ENCODE measurements at places on chromosomes 13 and 19.
A peak's percentile ranks its signal among the peaks of the same experiment; 100 is the strongest.

DNA sequence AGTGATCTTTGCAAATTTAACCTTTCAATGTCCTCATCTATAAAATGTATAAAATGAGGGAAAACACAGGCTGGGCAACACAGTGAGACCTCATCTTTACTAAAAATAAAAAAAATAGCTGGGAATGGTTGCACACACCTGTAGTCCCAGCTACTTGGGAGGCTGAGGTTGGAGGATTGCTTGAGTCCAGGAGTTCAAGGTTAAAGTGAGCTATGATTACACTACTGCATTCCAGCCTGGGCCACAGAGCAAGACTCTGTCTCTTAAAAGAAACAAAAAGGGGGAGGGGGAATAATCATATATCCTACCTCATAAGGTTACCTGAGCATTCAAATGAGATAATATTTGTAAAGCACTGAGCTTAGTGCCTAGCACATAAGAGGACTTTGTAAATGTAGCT lies 5.8 kb downstream of the MTRF1 start:
- no peak for DNase-seq

DNA sequence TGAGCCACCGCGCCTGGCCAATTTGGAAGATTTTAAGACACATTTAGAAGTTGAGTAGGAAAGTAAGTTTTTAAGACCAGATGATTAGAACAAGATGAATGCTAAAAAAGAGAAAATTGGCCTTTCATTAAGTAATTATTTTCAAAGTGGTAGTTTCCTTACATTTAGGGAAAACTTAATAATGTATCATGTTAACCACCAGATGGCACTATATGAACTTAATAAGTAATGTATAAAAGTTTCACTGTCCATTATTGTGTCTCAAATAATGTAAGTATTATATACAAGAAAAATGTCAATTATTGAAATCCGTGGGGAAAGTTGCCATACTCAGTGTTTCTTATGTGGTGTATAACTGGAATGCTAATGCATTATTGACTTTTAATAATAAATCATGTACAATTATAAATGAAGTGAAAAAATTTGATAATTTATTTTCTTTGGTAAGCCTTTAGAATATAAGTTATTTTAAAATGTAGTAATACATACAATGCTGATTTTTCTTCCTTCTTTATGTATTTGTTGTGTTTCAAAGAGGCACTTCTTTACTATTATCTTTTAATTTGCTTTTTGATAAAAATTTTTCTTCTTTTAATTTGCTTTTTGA lies 29.2 kb downstream of the COG6 start:
- peak; percentile 65 for DNase-seq

DNA sequence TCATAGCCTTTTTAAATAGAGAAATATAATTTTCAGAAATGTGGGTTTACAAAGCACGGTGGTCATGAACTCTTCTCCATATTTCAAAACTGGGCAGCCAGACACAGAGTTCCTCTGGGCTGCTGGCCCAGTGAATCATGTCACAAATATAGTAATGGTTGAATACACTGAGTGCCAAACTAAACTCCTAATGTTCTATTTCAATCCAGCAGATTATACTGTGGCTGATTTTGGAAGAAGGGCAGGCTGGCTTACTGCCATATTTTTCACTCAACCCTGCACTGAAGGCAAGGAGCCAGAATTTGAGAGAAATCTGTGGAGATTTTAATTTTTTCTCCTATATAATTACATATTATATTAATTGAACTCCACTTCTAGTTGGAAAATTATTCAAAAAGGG lies 17.0 kb upstream of the PRR20A start:
- no peak for DNase-seq

DNA sequence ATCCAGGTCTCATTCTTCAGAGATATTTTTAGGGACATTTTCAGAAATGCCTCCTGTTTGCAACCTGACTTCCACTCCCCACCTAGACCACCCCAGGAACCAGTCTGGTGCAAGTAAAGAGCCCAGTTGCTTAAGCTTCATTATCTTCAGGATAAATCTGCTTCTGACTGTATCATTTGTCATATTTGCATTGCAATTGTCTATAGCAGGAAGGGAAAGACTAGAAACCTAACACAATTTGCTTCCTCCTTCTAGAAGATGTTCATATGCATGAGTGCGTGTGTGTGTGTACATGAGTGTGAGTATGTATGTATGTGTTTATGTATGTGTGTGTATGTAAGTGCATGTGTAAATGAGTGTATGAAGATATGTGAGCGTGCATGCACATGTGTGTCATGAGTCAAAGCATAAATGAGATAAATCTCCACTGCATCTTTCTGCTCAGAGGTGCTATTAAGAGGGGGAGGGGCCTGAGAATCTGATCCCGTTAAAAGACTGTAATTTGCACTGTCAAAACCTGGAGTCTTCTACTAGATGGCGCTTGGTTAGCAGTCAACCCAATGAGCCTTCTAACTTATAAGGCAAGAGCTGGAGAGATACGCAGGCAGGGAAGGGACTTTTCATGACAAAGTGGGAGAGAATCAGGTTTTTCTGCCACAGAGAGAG lies 178.8 kb upstream of the KL start:
- DNase-seq: no peak

DNA sequence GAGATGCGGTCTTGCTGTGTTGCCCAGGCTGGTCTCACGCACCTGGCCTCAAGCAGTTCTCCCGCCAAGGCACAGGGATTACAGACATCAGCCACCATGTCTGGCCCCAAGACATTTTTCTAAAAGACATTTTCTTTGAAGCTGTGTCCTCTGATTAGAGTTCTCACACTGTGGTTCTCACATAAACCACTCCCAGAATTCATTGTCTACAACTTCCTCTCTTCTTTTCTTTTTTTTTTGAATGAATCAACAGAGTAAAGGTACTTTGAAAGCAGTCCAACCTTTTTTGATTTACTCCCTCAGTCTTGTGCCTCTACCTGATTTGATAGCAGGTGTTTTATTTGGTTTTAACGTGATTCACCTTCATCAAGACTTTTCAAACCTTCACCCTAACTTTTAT lies 14.3 kb upstream of the SHD start:
- no peak for DNase-seq

DNA sequence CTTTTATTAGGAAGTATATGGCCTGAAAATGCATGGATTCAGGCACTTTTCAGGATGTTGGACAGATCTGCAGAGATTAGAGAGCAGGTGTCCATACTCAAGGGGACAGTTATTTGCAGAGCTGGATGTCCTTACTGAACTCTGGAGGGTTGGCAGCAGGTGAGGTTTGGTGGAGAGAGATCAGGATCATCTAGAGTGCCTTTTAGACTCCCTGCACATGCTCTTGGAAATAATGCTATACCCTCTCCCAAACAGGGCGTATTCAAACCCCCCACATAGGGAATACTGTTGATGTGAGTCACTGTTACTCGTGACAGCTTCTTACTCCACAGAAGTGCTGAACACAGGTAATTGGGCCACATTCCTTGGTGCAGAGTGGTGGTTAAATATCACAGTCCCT lies 725.7 kb upstream of the SGCG start:
- DNase-seq: no peak

DNA sequence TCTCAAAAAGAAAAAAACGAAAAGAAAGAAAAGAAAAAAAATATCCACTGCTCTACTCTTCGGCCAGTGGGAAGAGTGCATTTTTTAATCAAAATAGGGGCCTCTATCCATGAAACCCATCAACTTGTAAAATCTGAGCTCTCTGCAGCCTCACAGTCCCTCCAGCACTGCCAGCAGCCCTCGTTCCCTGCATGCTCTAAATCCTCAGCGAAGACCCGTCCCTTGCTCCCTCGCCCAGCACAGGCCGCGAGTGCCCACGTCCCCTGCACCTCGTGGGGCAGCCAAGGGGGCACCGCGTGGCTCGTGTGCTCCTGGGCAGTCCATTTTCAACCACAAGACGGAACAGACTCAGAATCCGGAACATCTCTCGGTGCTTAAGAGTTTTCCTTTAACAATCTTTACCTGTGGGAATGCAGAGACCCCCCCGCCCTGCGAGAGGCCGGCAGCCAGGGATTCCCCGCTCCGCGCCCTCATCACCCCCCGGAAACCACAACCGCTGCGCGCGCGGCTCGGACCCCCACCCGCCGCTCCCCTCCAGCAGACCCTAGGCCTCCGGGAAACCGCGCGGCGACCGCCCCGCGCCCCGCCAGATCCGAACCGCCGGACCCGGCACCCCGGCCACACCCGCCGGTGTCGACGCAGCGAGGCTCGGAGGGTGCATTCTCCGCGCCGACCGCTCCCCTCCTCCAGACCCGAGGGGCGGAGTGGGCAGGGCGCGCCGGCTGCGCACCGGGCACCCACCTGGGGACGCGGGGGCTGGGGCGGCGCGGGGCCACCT lies 638 bp downstream of the ANKRD27 start:
- DNase-seq: peak; percentile 4

- no peak for DNase-seq
These were observed 6.4 kb downstream of the ZNF350 start for GRCh38 chr19:51980116-51980736.

DNA sequence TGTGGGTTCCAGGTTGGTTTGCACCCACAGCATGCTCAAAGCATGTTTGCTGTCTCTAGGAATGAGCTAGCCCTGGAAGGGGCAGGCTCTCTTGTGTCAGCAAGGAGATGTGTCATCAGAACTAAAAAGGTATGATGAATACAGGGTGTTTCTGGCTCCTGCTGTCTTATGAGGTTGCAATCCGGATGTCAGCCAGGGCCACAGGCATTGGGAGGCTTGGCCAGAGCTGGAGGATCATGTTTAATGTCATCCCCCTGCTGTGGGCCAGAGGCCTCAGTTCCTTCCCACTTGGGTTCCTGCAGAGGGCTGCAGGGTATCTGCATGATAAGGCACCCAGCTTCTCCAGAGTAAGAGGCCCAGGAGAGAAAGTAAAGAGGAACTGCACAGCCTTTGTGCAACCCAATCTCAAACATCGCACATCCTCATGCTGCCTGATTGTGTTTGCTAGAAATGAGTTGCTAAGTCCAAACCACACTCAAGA lies 193.6 kb downstream of the COL4A1 start:
- DNase-seq: no peak

GRCh38 chr19:16470911-16471811 lies 609 bp downstream of the EPS15L1 start:
- DNase-seq: no peak

GRCh38 chr19:49528211-49528771 lies 488 bp downstream of the RCN3 start:
- DNase-seq: no peak

DNA sequence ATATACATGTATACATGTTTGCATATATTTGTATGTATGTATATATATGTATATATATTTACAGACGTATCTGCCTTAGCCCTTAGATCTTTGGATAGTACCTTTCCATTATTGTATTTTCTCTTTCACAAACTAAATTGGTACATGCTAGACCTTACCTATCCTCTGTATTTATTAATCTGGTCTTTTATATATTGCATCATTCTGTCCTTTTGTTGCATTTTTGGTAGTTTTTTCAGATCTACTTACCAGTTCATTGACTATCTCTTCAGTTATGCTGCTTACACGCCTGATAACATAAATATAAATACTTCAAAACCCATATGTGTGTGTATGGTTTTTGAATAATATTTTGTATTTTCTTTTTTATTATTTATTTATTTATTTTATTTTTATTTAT lies 11.7 kb downstream of the ZNF613 start:
- DNase-seq: no peak

- peak; percentile 84 for DNase-seq
These were observed 24.9 kb downstream of the SLC8A2 start for GRCh38 chr19:47446534-47447469.

DNA sequence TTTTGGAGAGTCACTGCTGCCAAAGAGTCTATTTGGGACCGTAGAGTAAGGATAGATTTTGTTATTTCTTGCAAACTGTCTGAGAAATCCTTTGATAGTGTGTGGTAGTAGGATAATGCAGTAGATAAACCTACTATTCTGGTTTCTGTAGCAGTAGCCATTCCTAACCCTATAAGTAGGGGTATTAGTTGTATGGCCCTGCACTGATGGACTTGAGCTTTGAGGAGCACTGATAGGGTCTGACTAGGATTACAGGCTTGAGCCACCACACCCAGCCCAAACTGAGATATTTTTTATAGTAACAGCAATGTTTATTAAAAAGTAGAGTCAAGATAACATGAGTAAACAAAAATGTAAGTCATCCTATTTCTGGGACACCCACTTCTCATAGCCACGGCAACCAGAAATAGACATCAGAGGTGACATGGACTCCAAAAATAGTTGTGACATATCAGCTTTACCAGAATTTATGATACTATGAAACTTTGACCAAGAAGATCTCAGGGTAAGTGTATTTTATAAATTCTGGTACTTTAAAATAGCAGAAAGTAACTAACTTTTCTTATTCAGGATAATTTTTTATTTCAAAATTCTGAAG lies 479.1 kb downstream of the SUCLA2 start:
- DNase-seq: no peak

GRCh38 chr13:49371943-49372613 lies 71.8 kb downstream of the CAB39L start:
- DNase-seq: no peak

DNA sequence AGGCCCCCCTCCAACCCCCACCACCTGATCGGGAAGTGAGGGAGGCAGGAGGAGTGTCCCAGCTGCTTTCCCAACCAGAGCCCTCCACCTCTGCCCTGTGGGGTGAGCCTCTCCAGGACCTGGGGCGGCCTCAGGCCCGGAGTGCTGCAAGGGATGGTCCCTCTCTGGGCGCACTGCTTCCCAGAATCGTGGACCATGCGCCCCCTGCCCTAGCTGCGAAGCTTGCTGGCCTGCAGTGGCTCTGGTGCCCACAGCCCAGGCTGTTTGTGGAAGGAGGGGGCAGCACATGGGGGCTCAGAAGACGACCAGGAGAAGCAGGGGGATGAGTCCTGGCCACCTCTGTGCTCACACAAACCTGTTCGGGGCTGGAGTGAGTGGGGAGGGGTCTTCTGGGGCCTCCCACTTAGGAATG lies 33.6 kb downstream of the CEBPG start:
- no peak for DNase-seq

GRCh38 chr13:30567072-30567471 lies 50.6 kb upstream of the USPL1 start:
- no peak for DNase-seq

DNA sequence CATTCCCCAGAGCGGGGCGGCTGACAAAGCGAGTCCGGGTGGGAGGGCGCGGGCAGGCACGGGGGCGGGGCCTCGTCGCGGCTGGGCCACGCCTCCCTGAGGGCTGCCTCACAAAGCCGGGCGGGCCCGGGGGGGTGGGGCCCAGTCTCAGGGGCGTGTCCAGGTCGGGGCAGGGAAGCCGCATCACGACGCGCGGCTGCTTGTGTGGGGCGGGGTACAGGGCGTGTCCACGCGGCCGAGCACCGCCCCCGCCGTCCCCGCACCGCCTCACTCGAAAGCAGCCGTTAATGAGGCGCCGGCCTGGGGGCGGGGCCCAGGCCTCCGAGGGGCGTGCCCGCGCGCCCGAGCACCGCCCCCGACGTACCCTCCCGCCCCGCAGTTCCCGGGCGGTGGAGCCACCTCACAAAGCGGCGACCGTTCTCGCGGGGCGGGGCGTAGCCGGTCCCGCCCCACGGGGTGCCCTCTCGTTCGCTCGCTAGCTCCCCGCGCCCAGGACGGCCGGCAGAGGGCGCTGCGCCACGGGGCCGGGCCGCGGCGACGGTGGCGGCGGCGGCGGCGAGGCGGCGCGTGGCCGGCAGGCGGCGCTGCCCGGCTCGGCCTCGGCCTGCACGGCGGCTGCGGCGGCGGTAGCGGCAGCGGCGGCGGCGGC lies at the start of gene CARM1:
TSS of gene CARM1 (plus strand) at position 599 of the 649 bp plus-strand sequence. CDS start 150 bp downstream, outside the sequence.
- DNase-seq: peak; percentile 98
